ENCODE measurements at places on chromosomes 1 and 21.

DNA sequence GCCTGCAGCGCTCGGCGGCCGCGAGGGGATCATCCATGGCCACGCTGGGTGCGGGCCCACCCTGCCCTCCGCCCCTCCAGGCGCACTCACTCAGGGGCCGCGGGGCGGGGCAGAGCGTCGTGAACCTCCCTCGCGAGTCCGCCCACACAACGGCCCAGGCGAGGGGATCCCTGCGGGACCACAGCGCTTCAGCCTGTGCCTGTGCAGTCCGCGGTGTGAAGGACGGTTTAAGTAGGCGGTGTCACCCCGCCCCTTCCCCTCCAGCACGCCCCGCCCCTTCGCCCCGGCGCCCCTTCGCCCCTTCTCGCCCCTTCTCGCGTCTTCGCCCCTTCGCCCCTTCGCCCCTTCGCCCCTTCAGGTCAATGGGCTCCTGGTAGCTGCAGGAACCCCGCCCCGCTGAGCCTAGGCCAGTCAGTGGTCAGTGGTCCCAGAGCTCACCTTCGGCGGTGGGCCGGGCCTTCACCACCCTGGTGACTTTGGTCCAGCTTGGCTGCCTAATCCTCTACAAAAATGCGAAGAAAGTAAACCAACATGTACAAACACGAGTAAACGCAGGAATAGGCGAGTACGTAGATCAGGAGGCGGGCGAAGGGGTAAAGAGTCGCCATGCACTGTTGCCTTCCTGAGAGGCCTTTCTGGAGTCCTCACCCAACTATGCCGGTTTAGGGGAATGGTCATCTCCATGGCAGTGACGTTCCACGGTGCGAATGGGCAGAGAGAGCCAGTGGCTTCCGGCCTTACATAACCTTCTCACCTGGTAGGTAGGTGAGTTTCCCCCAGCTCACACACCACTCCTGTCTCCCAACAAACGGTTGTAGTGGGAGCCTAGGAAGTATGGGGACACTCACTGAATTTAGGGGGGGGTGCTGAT, 19.6 kb upstream of the DMRTB1 start:
- DNase-seq: no peak

GRCh38 chr1:206892351-206892984, 4.8 kb upstream of the IL24 start:
- DNase-seq: no peak

- DNase-seq: no peak
Observed at GRCh38 chr1:182299728-182300616, 91.6 kb downstream of the GLUL start.

GRCh38 chr1:150808846-150809245, 786 bp upstream of the CTSK start:
- DNase-seq: no peak

All from kidney (tissue), 22 donors.